ENCODE measurements at places on chromosomes 3 and 15.
A peak's percentile ranks its signal among the peaks of the same experiment; 100 is the strongest.

GRCh38 chr15:56724232-56724631 is 9.1 kb downstream of the ZNF280D start:
- no peak for DNase-seq

DNA sequence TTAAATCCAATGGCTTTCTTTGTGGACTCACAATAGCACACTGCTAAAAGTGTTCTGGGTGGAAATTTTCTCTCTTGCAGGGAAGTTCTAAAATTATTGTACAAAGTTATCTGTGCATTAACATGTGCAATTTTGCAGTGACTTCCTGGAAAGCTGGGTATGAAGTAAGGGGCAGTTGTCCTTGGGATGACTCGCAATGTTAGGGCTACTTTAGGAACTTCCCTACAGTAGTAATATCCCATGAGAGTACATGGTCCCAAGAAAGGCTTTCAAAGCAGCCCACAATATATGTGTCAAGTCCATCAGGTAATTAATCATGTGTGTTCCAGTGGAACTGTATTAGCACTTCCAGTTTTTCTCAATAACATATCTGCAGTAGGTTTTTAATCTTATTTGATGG is 201.0 kb upstream of the UBE2E2 start:
- no peak for DNase-seq

- DNase-seq = no peak
Observed at GRCh38 chr15:48475600-48476395, 144.6 kb downstream of the DUT start.

DNA sequence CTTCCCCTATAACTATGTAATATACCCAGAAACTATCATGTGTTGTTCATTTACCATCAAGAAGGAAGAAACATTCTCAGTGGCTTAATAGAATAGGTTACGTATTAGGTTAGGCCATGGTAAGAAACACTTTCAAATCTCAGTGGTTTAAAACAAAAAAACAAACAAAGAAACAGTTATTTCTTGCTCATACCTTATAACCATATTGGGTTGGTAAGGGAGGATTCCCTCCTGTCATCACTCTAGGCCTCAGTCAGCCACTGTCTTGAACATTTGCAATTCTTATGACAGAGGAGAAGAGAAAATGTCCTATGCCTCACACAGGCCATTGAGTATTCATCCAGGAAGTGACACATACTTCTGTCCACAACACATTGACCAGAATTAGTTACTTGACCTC is 727.7 kb upstream of the NECTIN3 start:
- DNase-seq = peak; percentile 9

DNA sequence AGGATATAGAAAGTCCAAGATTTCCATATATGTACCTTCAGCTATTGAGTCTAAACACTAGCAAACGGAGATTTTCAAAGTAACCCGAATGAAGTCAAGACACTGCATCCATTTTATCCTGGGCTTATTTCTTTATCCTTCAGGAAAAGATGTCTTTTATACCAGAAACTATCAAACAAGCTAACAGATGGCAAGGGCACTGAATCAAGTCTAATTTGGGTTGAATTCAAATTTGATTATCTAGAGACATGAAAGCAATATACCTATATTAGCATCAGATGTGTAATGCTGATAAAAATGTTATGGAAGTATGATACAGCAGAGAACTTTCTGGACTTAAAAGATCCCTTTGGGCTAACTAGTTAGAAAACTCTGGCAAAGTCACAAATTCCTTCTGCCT is 138.3 kb upstream of the TSPAN3 start:
- DNase-seq = no peak

- DNase-seq = no peak
Observed at GRCh38 chr15:61159901-61160300, 69.2 kb downstream of the RORA start.

Data from endothelial cell of umbilical vein (primary cell).